Cardiac septum (tissue), 1 donor: ENCODE measurements at places on chromosomes 16 and 17.

DNA sequence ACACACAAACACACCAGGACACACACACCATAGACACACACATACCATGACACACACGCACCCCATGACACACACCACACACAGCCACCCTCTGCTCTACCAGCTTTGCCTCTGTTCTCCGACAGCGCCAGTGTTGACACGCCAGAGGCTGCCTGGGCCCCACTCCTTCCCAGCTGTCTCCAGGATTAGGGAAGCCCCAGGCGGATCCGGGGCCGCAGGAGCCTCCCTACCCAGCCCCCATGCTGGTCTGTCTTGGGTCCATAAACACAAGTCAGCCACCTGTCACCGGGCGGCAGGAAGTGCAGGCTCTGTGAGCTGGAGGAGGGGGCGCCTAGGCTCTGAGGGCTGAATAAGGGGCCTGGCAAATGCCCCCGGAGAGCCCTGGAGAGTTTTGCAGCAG lies 10.5 kb downstream of the TBC1D16 start:
- no peak for DNase-seq

- DNase-seq: no peak
Measured at GRCh38 chr16:31005350-31006085, 4.9 kb downstream of the STX1B start.

GRCh38 chr16:31301708-31302400 lies 42.1 kb downstream of the ITGAM start:
- DNase-seq: no peak

GRCh38 chr16:68972720-68973119 lies 129.4 kb downstream of the TANGO6 start:
- no peak for DNase-seq

DNA sequence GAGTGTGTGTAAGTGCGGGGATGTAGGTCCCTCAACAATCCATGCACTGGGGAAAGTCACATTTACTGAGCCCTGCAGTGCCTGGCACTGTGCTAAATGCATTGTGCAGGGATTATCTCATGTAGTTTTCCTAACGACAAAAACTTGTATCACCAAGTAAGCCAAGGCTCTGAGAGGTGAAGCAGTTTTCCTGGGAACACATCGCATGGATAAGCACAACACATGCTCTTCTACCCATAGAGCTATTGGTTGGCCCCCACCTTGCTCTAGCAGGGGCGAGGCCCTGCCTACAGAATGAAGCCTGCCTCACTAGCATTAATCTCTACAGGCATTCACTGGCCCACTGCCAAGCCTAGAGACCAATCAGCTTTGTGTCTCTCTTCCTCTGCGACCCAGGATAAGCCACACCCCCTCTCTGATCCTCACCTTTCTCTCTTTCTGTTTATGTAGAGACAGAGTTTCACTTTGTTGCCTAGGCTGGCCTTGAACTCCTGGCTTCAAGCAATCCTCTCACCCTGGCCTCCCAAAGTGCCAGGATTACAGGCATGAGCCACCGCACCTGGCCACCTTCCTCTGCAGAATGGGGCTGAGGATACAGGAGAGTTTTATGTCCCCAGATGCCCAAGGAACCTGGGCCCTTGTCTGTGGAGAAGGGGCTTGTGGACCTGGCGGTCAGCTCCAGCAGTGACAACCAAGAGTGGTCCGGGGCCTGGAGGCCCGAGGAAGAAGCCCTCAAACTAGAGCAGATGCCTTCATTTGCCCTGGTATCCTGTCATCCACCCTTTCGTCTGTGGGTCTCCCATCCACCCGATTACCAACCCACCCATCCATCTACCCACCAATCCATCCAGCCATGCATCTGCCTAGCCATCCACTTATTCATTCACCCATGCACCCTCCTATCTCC lies 12.8 kb downstream of the CDH16 start:
- peak; percentile 87 for DNase-seq

- peak; percentile 76 for DNase-seq
Measured at GRCh38 chr17:77810536-77810935, 148.0 kb upstream of the TNRC6C start.

DNA sequence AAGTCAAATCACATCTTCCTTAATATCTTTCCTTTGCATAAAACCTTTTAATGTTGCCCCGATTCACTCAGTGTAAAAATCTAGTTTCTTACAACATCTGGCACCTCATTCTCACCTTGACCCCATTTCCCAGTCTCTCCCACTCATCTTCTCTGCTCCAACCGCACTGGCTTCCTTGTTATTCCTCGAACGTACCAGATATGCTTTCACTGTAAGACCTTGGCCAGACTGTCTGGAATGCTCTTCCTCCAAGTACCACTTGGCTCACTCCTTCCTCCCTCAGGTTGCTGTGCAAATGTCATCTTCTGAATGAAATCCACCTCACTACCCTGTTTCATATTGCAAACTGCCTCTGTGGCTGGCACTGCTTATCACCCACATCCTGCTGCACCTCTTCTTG lies 433.6 kb downstream of the HAPSTR1 start:
- DNase-seq: no peak

GRCh38 chr17:29766796-29767327 lies 144.2 kb upstream of the CORO6 start:
- no peak for DNase-seq

- DNase-seq: no peak
Measured at GRCh38 chr16:30567160-30567990, 4.1 kb downstream of the ZNF688 start.

DNA sequence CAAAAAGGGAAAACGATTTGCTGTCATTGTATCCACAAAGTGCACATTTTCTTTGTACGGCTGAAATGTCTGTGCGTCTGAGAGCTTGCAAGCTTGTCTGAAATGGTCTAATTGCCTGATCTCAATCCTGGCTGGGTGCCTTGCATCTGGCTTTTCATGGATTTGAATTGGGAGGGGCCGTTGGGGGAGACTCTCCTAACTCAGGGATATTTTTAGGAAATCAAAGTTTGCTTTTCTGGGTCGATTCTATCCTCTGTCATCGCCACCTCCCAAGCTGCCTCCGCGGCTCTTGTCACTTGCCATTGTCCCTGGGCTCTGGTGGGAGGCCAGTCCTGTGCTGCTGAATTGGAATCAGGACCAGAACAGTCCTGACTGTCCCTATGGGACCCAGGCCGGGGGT lies 33.3 kb upstream of the MGAT5B start:
- no peak for DNase-seq

- no peak for DNase-seq
Measured at GRCh38 chr17:62790564-62790986, 17.5 kb downstream of the MARCHF10 start.

DNA sequence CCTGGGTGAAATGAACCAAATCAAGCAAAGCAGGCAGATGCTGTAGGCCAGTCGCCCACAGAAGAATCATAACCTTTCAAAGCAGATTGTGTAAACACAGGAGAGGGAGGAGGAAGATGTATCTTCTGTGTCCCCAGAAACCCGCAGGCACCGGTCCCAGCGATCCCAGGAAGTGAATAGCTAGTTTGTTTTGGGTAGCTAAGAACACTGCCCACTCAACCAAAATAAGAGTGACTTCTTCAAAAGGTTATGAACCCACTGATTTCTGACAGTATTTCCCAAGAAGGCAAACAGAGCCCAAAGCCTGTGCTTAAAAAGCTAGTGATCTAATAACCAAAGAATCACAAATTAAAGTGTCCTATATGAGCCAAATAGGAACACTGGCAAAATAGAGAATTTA lies 67.8 kb downstream of the GRIN2A start:
- DNase-seq: no peak

GRCh38 chr17:13996276-13996675 lies 73.0 kb upstream of the COX10 start:
- DNase-seq: no peak

DNA sequence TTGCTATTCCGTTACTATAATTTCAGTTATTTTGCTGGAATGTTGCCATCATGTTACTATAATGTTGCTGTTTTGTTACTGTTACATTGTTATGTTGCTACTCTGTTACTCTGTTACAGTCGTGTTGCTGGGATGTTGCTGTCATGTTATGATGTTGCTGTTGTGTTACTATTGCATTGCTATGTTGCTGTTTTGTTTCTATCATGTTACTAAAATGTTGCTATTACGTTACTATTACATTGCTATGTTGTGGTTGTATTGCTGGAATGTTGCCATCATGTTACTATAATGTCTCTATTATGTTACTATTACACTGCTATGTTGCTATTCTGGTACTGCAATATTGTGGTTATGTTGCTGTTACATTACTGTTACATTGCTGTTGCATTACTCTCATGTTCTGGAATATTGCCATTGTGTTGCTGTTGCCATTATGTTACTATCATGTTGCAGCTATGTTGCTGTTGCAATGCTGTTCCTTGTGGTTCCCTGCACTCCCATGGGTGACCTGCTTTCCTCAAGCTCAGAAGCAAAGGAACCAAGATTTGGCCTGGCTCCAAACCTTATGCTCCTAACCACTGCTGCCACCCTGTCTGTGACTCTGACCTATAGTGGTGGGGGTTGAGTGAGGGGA lies 64.4 kb downstream of the ABCC6 start:
- no peak for DNase-seq

DNA sequence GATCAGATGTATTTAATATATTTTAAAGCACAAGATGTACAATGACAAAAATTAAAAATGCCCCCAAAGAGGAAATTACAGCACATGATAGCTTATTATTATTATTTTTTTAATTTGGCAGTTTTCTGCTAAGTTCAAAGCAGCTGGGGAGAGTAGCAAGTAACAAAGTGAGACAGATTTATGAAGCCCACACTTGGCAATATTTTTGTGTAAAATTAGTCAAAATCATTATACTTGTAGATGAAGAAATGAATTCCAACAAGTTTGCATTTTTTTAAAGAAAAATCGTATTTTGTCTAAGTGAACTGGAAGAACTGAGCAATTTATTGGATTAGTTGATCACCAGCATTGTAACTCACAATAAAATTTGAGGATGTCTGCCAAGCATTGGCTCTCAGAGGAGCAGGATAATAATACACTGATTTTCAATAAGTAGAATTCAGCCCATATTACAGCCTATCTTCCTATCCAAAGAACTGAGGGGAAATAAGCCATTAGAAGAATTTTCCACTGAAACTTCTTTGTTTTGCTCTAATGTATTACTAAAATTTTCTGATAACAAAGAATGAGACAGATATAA lies 215.6 kb downstream of the MAP2K6 start:
- no peak for DNase-seq

- DNase-seq: no peak
Measured at GRCh38 chr17:43118679-43119615, 6.2 kb downstream of the BRCA1 start.

- DNase-seq: no peak
Measured at GRCh38 chr17:49975531-49975930, 6.5 kb downstream of the DLX4 start.

DNA sequence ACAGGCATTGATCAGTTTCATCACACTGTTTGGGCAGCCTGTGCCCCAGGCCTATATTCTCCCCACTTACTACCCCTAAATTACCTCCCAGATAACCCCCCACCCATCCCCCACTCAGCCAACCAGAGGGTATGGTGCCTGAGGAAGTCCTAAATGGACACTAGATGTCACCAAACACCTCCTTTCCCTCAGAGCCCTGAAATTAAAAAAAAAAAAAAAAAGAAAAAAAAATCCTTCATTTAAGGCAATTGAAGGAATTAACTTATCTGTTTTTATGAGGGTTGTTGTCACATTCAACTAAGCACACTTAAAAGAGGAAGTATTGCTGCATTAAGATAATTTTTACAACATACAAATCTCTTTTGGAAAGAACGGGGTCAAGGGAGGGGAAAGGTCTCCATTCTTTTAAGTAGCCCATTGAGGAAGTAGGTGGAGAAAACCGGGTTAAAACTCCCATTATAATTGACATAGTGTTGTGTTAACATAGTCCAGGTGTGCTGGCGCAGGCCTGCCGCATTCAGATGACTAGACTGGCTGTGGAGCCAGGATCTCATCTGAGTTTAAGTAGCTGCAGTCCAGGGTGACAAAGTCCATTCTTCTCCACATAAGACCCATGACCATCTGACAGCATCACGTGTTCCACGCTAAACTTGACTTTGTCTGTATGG lies 46.3 kb downstream of the SNX11 start:
- no peak for DNase-seq

- DNase-seq: no peak
Measured at GRCh38 chr16:30368792-30369090, 1.6 kb downstream of the TBC1D10B start.

GRCh38 chr17:57442914-57443571 lies 186.7 kb downstream of the MSI2 start:
- DNase-seq: peak; percentile 84

DNA sequence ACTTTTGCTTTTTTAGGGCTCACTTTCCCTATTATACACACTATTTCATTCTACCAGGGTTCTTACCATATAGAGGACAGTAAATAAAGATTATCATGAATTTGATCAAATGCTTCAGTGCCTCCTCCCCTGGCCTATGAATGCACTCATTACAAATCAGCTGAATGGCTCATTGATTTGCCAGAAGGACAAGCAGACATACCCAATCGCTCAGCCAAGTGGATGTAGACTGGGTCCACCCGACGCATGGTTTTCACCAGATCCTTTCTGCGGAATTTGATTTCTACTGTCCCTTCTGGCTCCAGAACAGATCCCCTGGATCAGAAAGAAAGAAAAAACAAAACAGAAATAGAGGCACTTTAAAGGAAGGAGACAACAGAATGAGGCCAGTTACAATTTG lies 162.6 kb downstream of the AATF start:
- no peak for DNase-seq

- no peak for DNase-seq
Measured at GRCh38 chr17:56761387-56761786, 72.3 kb downstream of the C17orf67 start.

DNA sequence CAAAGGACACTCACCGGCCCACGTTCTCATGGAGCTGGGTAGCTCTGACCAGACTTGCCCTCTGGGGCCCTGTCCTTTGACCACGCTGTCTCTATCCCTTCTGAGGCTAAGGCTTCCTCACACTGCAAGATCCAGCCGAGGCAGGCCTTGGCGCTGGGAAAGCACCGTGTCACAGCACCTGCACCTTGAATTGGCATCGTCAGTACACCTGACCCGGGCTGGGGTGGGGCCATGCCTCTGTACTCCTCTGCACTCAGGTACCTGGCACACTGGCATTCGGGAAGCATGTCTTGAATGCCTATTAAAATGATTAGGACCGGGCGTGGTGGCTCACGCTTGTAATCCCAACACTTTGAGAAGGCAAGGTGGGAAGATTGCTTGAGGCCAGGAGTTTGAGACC lies 6.0 kb downstream of the TBC1D24 start:
- no peak for DNase-seq

GRCh38 chr17:55454906-55455474 lies 33.4 kb upstream of the MMD start:
- no peak for DNase-seq

GRCh38 chr16:67301080-67301782 lies 21.9 kb downstream of the PLEKHG4 start:
- no peak for DNase-seq
